ENCODE measurements at places on chromosomes 12 and 14.

DNA sequence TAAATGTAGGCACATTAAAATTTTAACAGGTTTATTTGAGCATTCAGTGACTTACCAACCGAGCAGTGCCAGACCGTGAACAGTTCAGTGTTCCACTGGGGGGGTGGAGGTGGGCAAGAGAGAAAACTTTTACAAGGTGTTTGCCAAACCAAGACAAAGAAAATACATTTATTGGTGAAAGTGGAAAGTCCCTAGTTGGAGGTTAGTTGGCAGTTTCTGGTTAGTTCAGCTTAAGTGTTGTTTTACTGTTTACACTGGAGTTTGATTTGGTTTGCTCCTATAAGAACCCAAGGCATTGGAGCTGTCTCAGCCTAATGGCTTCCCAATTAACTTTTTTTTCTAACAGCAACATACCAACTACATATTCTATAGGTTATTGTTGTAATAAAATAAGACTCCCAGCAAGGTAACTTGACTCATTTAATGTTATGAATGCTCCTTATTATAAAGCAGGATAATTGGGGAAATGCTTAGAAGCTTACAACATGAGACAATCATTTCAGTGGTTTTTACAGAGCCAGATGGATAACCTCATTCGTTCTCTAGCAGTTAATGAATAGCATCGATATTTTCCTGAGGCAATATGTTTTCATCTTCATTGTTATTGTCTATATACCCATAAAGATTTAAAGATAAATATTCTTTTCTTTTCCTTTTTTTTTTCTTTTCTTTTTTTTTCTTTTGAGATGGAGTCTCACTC is 115.8 kb downstream of the ETNK1 start:
- DNase-seq, result no peak

DNA sequence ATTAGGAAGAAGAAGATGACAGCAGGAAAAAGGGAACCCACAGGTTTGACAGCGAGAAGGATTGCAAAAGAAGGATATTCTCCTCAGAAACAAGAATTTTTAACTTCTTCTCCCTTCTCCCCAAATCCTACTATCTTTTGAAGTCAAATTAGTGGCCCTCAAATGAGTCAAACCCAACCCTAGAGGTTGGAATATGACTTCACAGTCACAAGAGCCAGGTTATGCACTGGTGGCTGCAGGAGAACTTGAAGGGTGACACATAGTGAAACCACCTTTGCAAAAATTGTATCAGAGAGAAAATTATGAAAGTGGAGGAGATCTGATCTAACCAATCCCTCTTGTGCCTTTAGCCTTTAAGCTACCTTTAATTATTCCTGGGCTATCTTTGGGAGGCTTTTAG is 386.2 kb upstream of the CCDC196 start:
- no peak for DNase-seq

- no peak for DNase-seq
Observed at GRCh38 chr12:85632390-85632789, 203.8 kb downstream of the RASSF9 start.

DNA sequence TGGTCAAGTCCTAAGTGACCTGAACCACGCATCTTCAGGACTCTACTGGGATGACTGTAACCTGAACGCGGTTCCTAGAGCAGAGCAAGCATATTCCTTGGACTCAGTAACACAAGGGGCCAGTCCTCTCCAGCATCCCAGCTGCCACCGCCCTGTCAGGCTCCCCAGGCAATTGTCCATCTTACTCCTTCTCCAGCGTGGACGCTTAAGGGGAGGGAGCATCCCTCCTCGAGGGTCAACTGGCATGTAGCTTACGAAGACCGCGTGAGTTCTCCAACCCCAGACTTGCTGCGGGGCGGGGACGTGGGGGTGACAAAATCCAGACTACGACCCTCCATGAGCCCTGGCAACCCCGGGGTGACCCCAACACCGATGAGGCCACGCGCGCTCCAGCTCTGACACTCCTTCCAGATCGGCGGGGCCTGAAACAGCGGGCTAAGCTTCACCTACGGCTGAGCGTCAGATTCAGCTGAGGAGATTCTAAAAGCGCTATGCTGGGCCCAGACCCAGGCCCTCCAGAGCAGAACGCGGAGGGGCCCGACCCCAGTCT is 846 bp upstream of the MTHFD1 start:
- no peak for DNase-seq

- DNase-seq, result no peak
Observed at GRCh38 chr12:111747333-111747732, 19.4 kb upstream of the ALDH2 start.

DNA sequence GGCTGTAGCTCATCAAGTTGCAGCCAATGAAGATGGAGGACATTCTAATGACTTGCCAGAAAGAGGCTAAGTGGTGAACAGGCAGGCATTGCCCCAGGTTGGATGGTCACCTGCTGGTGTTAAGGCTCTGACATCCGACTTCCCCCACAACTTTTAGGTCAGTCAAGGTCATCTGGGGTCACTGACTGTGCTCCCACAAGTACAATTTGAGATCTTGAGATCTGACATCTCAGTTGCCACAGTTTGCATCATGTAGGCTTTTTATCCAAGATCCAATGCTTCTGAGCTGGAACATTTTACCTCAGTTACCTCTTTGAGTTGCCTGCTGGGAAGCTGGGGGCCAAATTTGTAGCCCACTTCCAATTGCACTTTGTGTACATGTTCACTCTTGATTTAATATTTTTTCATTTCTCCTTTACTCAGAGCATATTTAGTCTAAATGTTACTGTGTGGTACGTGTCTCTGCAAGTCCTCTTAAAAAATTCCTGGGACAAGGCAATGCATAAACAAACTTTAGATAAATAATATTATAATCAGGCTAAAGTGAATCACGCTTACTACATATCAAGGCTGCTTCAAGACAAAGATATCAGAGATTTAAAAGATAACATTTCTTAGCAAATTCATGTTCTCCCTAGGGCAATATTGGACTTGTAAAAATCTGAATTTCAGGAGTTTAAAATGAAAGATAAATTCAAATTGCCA is 61.4 kb downstream of the SEL1L start:
- DNase-seq, result no peak

DNA sequence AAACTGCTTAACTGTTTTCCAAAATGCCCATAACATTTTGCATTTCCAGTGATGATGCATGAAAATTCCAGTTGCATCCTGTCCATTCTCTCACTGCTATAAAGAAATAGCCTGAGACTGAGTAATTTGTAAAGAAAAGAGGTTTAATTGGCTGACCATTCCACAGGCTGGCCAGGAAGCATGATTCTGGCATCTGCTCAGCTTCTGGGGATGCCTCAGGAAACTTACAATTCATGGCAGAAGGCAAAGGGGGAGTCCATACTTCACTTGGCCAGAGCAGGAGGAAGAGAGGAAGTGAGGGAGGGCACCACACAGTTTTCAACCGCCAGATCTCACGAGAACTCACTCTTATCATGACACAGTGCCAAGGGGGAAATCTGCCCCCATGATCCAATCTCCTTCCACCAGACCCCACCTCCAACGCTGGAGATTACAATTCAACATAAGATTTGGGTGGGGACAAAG is 18.2 kb upstream of the CLEC2D start:
- peak; percentile 41 for DNase-seq

DNA sequence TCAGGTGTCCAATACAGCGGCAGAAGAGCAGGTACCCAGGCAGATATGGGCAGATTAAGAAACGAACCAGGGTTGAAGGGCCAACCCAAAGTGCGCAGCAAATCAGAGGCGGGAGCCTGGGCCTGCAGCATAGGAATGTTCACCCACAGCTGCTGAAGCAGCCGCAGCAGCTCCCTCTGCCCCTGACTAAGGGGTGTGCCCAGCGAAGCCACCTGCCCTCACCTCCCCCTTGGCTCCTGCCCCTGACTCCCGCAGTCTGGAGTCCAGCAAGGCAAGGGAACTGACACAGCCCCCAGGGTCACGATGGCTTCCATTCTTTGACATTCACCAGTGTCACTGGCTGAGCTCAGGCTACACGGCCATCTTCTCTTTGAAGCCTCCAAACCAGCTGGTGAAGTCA is 27.3 kb upstream of the ZFP36L1 start:
- DNase-seq, result no peak

DNA sequence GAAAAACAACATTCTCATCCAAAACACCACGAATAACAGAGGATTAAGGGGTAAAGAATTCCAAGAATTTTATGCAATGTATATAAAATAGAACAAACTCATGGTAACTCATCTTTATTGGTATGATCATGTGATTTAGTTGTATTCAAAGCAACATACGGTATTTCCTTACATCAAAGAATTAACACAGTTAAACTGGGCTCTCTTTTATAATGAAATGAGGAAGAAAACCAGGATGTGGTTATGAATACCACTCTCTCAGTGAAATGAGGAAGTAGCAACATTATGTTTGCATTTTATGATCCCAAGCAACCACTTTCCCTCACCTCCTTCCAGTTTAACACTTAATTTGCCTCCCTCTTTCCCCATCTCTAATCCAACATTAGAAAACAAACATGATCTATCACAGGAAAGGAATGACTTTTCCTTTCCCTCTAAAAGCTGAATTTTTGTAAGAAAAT is 22.9 kb downstream of the SPTLC2 start:
- no peak for DNase-seq

DNA sequence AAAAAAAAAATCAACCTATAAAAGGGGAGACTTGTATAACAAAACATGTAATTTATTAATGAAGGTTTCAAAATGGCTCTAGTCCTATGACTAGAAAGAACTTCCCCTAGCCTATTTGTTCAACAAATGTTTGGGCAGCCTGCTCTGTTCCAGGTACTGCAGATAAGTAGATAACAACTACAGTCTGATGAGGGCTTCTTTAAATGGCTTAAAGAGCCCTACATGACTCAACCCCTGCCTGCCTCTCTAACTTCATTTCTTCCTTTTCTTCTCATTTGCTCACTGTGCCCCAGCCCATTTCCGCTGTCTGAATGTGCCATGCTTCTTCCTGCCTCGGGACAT is 21.5 kb downstream of the ALDH6A1 start:
- no peak for DNase-seq

GRCh38 chr12:1102791-1103450 is 111.9 kb downstream of the ERC1 start:
- no peak for DNase-seq

- no peak for DNase-seq
Observed at GRCh38 chr12:112422531-112422930, 3.8 kb downstream of the PTPN11 start.

- DNase-seq, result no peak
Observed at GRCh38 chr12:46573347-46573658, 200.7 kb upstream of the SLC38A2 start.

GRCh38 chr14:51342226-51342625 is 102.2 kb downstream of the TMX1 start:
- no peak for DNase-seq

GRCh38 chr12:127749416-127749815 is 517.6 kb upstream of the TMEM132C start:
- DNase-seq, result no peak

DNA sequence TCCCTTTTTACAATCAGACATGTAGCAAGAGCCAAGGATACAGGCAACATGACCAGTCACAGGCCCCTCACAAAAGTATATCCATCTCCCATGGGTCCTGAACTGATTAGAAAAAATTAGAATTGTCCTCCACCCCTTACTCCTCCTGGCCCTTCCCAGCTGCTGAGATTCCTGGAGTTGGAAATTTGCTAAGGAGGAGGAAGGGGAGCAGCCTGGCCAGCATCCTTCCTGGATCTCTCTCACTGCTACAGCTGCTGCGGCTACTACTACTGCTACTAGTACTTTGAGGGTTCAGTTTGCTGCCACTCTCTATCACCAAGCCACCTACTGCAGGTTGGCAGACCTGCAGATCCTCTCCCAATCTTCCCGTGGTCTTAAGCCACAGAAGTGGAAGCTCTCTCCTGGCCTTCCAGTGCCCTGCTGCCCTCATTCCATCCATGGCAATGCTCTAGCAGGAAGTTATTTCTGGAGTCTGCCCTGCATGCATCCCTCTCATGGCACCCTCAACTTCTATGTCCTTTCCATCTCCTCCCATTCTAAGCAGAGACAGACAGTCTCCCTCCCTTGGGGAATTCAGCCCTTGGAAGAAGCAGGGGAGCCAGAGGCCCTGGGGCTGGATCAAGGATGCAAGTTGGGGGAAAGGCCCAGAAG is 1.0 kb downstream of the ITGA7 start:
- no peak for DNase-seq

GRCh38 chr12:48489012-48489411 is 6.7 kb downstream of the C12orf54 start:
- DNase-seq, result no peak

- peak; percentile 24 for DNase-seq
Observed at GRCh38 chr12:99043319-99043914, 398.3 kb downstream of the APAF1 start.

- no peak for DNase-seq
Observed at GRCh38 chr12:117533687-117534086, 172.3 kb upstream of the NOS1 start.

DNA sequence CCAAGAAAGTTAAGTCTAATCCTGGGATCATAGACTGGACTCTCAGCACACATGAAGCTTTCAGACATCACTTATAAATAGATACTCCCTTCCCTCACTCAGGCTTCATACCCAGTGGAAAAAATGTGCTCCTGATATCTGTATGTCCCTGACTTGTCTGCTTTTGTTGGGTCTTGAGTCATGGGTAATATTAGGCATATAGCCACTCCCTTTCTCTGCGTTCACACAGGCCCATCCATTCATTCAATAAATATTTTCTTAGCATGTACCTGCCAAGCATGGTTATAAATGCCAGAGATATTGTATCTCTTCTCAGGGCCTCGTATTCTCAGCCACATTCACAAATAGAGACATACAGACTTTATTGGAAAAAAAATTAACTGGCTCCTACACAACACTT is 43.5 kb downstream of the COX16 start:
- DNase-seq, result no peak

DNA sequence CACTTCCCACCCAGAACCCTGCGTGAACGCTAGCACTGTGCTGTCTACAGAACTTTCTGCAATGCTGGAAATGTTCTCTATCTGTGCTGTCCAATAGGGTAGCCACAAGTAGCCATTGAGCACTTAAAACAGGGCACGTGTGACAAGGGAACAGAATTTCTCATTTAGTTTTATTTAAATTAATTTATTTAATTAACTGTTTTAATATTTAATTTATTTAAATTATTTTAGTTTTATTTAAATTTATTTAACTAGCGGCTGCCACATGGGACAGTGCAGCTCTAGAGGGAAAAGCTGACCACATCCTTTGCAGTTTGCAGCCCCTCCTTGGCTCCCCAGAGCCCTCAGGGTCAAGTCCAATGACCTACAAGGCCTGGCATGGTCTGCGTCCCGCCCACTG is 35.0 kb upstream of the CORO1C start:
- DNase-seq, result no peak

DNA sequence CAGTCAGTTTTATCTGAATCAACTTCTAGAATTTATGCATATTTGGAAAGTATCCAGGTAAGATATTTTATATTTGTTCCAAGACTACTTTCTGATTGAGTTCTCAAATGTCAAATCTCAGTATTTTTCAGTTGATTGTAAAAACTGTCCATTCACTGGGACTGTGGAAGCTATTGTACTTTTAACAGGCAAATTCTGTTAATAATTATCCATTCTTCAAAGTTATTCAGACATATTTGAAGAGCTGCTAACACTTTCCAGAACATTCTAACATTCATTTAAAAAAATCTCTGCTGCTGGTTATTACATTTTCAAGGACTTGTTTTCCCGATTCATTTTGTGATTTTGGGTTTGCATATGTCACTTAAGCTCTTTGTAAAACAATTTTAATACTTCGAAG is 59.7 kb downstream of the PIK3C2G start:
- no peak for DNase-seq

All from thymus (tissue), 14 donors.